Panc1 (cell line): ENCODE measurements at places on chromosomes 4 and X. TPM values are rescaled to one million over a fixed set of nuclear protein-coding genes. Genes with fewer than 3 reads are reported as not detected.

The FOXP3 gene
- 0.26 TPM for total RNA-seq

The KLB gene
- not detected for total RNA-seq

The TMEM144 gene
- 6.0 TPM for total RNA-seq

The MTMR1 gene
- total RNA-seq, result 36.1 TPM

The ASB5 gene
- not detected for total RNA-seq

The GAB3 gene
- 8.2 TPM for total RNA-seq

The UGT2A1 gene
- not detected for total RNA-seq

DNA sequence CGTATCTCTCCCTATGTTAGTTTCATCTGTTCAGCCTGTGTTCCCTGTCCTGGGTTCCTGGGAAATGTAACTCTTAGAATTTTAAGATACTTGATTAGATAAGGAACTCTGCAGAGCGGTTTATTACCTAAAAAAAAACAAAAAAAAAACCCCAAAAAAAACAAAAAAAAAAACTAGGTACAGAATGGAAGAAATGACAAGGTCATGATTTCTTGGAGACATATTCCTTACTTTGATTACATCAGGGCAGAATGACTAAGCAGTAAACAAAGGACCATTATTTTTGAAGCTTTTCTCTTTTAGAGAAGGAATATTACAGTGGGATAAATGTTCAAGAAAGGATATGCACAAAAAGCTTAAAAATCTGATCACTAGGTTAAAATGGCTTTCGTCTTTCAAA lies 171.8 kb downstream of the ARAP2 start:
- H3K36me3 ChIP-seq, result no peaks in the 10 kb centered on the region
- H3K27me3 ChIP-seq, result no peaks in the 10 kb centered on the region
- no peak overlapping the region for H3K4me3 ChIP-seq

- no peak overlapping the region for H3K4me3 ChIP-seq
- H3K4me1 ChIP-seq, result no peaks in the 10 kb centered on the region
- H3K27me3 ChIP-seq, result no peaks in the 10 kb centered on the region
- H3K27ac ChIP-seq, result no peak overlapping the region
Observed at GRCh38 chr4:962231-963208, 10.8 kb downstream of the DGKQ start.

GRCh38 chrX:12910423-12911121 lies 4.2 kb downstream of the TLR8 start:
- H3K4me1 ChIP-seq, result no peaks in the 10 kb centered on the region
- DNase-seq, result no peak
- no peak overlapping the region for H3K27ac ChIP-seq
- H3K36me3 ChIP-seq, result no peaks in the 10 kb centered on the region
- H3K4me3 ChIP-seq, result no peak overlapping the region

GRCh38 chrX:12885508-12885907 lies 18.6 kb downstream of the TLR7 start:
- H3K36me3 ChIP-seq, result no peaks in the 10 kb centered on the region
- H3K4me3 ChIP-seq, result no peak overlapping the region
- no peak for DNase-seq
- no peaks in the 10 kb centered on the region for H3K27me3 ChIP-seq
- no peaks in the 10 kb centered on the region for H3K4me1 ChIP-seq
- no peak overlapping the region for H3K27ac ChIP-seq

- no peaks in the 10 kb centered on the region for H3K4me1 ChIP-seq
- H3K36me3 ChIP-seq, result no peaks in the 10 kb centered on the region
- no peak overlapping the region for H3K27ac ChIP-seq
- no peak for DNase-seq
- H3K27me3 ChIP-seq, result no peaks in the 10 kb centered on the region
Observed at GRCh38 chr4:62162606-62163005, 962.5 kb downstream of the ADGRL3 start.

- no peaks in the 10 kb centered on the region for H3K27me3 ChIP-seq
- H3K27ac ChIP-seq, result no peak overlapping the region
- H3K4me3 ChIP-seq, result no peak overlapping the region
- H3K36me3 ChIP-seq, result no peaks in the 10 kb centered on the region
- DNase-seq, result no peak
Observed at GRCh38 chr4:174707051-174707676, 121.9 kb downstream of the GLRA3 start.

- no peak for DNase-seq
- no peaks in the 10 kb centered on the region for H3K36me3 ChIP-seq
- no peaks in the 10 kb centered on the region for H3K27me3 ChIP-seq
Observed at GRCh38 chr4:138609943-138610350, 367.8 kb upstream of the SLC7A11 start.

DNA sequence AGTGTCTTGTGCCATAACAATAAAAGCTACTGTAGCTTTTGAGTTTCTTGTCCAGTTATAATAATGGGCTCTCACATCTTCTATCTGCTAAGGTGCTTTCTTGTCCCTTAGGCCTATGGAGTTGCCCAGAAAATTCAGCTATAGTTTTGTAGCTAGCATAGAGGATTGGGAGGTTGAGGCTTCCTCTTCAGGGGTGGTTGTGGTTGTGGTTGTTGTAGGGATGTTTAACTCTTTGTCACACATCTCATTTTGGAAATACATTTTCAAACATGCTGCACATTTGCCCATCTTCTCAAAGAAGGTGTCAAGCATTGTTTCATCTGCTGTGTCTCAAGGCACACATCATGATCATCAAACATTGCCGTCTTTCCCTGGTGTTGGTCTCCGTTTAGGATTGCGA lies 65.0 kb downstream of the ATXN3L start:
- no peaks in the 10 kb centered on the region for H3K4me1 ChIP-seq
- DNase-seq, result no peak
- H3K36me3 ChIP-seq, result no peaks in the 10 kb centered on the region
- no peaks in the 10 kb centered on the region for H3K27me3 ChIP-seq
- H3K27ac ChIP-seq, result peak overlapping the region; percentile 39; the same call in 1 of the 2 replicates

- no peaks in the 10 kb centered on the region for H3K4me1 ChIP-seq
- H3K36me3 ChIP-seq, result no peaks in the 10 kb centered on the region
- no peak for DNase-seq
- H3K27ac ChIP-seq, result no peak within 1 kb of the TSS; the same call in 1 of the 2 replicates
- H3K4me3 ChIP-seq, result peak within 1 kb of the TSS; percentile 55
Observed at GRCh38 chrX:3346501-3347259, at the start of gene MXRA5. MXRA5 (minus strand) TSS chrX:3346652; CDS start chrX:3343833, 2,819 bp downstream.

DNA sequence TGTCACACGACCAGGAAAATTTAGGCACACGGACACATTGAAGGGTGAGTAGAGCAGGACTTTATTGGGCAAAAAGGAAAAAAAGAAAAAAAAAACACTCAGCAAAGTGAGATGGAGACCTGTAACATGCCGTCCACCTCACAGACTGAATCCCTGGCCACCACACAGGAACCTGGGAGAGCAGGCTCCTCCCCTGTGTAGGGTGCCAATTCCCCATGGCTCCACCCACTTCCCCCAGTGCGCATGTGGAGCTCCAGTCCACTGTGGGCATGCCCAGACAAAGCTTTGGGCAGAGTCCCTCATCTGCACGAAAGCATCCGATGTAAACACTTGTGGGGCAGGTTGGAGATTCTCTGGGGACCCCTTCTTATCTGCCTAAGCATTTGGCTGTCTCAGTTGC lies 23.6 kb upstream of the CBR4 start:
- H3K27me3 ChIP-seq, result no peaks in the 10 kb centered on the region
- H3K36me3 ChIP-seq, result no peaks in the 10 kb centered on the region
- no peak overlapping the region for H3K27ac ChIP-seq
- no peak overlapping the region for H3K4me3 ChIP-seq
- H3K4me1 ChIP-seq, result peaks cover 6% of the 10 kb centered on the region

GRCh38 chr4:16794816-16795445 lies 103.5 kb downstream of the LDB2 start:
- H3K4me3 ChIP-seq, result no peak overlapping the region
- no peaks in the 10 kb centered on the region for H3K36me3 ChIP-seq
- no peaks in the 10 kb centered on the region for H3K27me3 ChIP-seq
- no peak overlapping the region for H3K27ac ChIP-seq
- no peak for DNase-seq
- H3K4me1 ChIP-seq, result no peaks in the 10 kb centered on the region

- H3K36me3 ChIP-seq, result no peaks in the 10 kb centered on the region
- no peaks in the 10 kb centered on the region for H3K4me1 ChIP-seq
- peaks cover 2% of the 10 kb centered on the region; the same call in 1 of the 2 replicates for H3K27me3 ChIP-seq
- no peak for DNase-seq
Observed at GRCh38 chr4:49032440-49033161, 46.5 kb downstream of the CWH43 start.
